ENCODE measurements at places on chromosomes 5 and 9.

DNA sequence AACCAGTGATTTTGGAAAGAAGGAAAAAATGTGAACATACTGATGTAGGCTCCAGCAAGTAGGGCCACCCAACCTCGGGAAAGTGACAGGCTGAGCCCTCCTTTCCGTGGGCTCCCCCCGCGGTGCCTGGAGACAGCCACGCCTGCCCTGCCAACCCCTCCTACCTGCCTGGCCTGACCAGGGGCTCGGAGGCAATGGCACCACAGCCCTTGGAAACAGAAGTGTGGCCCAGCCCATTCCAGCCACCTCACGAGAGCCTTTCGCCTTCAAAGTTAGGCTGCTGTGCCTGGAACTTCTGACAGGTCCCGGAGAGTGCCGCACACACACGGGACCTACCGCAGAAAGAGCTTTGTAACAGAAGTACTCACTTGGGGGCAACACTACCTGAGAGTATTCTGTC is 49.5 kb upstream of the LRRC14B start:
- DNase-seq, result no peak

DNA sequence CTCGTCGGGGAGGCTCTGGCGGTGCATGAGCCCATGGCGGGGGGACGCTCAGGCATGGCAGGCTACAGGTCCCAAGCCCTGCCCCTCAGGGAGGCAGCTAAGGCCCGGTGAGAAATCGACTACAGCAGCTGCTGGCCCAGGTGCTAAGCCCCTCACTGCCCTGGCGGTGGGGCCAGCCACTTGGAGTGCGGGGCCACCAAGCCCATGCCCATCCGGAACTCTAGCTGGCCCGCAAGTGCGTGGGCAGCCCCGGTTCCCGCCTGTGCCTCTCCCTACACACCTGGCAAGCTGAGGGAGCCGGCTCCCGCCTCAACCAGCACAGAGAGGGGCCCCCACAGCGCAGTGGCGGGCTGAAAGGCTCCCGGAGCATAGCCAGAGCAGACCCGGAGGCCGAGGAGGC is 1896.9 kb upstream of the CDH6 start:
- no peak for DNase-seq

GRCh38 chr5:63255594-63255993 is 677.0 kb downstream of the LRRC70 start:
- DNase-seq, result no peak

GRCh38 chr5:40568548-40568947 is 111.2 kb upstream of the PTGER4 start:
- no peak for DNase-seq

DNA sequence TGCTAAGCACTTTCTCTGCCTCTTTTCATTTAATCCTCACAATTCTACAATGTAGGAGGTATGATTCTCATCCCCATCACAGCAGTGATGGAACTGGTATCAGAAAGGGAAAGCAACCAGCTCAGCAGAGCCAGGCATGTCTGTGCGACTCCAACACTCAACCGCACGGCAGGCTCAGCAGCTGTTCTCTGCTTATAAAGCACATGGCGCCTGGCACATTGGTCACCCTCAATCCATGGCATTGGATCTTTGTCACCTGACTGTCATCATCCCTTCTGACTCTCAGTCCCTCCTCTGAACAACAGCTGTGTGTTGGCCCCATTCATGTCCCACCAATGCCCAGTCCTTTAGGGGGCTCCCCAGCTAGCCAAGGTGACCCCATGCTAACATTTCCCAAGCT is 45.1 kb upstream of the HAND1 start:
- no peak for DNase-seq

GRCh38 chr9:108994695-108995094 is 18.6 kb downstream of the CTNNAL1 start:
- no peak for DNase-seq

- no peak for DNase-seq
These were observed 16.9 kb upstream of the COL5A1 start for GRCh38 chr9:134624621-134625181.

GRCh38 chr9:116703634-116704033 is 16.5 kb downstream of the TRIM32 start:
- no peak for DNase-seq

DNA sequence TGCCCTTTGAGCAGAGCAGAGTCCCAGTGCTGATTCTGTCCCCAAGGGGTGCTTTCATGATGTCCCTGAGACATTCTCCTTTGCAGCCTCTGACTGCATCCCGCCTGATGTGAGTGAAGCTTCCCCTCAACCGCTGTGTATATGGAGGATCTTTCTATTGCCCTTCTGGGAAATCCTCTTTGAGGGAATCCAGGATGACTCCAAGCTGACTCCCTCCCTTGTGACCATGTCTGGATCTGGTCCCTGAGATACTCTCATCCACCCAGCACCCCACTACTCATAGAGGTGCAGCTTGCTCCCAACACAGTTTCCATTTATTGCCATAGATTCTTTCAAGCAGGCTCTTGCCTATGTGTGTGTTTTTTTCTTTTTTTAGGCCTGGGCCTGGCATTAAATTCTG is 216.5 kb downstream of the SEC61B start:
- no peak for DNase-seq

GRCh38 chr5:53431665-53432064 is 48.8 kb upstream of the FST start:
- no peak for DNase-seq

DNA sequence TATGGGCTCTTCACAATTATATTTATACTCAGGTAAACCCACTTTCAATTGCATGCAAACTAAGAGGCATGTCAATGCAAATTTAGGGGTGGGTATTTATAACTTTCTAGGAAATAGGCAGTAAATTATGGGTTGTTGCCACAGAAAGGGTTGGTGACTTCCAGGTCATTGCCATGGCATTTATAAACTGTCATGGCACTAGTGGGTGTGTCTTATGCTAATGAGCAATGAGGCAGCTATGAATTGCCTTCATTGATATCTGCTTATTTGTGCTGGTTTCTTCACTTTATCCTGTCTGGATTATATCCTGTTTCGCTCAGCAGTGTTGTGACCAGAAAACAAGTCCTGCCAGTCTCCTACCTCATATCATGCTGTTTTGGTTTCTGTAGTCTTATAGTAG is 597.3 kb upstream of the DAB2 start:
- DNase-seq, result no peak

GRCh38 chr5:82349652-82350051 is 71.5 kb upstream of the RPS23 start:
- DNase-seq, result no peak

GRCh38 chr5:163964671-163965070 is 459.3 kb downstream of the MAT2B start:
- no peak for DNase-seq

GRCh38 chr5:143515829-143516228 is 112.3 kb upstream of the NR3C1 start:
- no peak for DNase-seq

GRCh38 chr5:150574818-150575547 is 65.5 kb upstream of the SYNPO start:
- DNase-seq, result no peak

- no peak for DNase-seq
These were observed 96.4 kb downstream of the GNAQ start for GRCh38 chr9:77935211-77935610.

- DNase-seq, result no peak
These were observed 9.5 kb downstream of the ACO1 start for GRCh38 chr9:32393911-32394310.

DNA sequence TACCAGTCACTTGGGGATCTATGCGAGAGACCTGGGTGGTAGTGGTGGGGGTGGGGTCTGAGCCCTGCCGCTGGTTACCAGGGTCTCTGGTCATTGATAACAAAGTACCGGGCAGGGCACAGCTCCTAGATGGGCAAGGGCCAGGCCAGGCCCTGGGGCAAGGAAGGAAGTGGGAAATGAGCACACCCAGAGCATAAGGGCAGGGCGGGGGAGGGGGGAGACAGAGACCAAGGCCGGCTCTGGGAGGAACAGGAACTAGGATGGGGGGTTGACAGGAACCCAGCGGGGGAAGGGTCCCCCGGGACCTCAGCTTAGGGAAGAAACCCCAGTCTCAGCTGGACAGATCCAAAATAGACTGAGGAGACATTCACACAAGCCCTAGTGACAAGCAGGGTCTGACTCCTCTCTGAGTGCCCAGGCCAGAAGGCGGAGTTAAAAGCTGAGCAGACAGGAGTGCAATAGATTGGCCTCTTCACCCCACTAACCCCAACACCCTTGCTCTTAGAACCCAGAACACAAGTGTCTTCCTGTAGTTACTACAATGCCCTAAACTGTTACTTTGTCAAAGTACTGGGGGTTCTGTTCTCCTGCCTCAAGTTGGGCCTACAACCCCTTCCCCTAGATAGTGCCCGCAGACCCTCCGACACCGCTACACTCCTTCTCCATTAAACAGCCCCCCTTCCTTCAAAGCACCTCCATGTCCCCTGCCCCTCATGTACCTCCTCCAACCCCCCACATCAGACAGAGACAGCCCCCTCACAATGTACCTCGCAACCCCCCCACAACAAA is 628 bp downstream of the ATOSB start:
- no peak for DNase-seq

GRCh38 chr5:96117771-96118651 is 156.4 kb upstream of the ELL2 start:
- DNase-seq, result no peak

GRCh38 chr5:109250533-109251329 is 159.0 kb downstream of the PJA2 start:
- DNase-seq, result no peak

- no peak for DNase-seq
These were observed 461.9 kb upstream of the NUDT12 start for GRCh38 chr5:104024538-104024937.

All from anterior cingulate cortex (tissue), 58 donors.